ELF-1 (cell line): ENCODE measurements at places on chromosomes 5 and 9.
A peak's percentile ranks its signal among the peaks of the same experiment; 100 is the strongest.

DNA sequence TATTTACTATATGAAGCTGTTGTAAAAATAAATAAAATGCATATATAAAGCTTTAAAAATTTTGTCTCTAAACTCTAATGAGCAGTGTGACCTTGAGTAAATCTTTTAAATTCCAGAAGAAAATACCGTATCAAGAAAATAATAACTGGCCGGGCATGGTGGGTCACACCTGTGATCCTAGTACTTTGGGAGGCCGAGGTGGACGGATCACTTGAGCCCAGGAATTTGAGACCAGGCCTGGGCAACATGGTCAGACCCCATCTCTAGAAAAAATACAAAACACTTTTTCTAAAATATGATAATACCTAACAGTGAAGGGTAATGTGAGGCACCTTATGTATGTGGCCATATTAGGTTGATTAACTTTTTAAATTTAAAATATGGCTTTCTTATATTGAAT, 8.5 kb downstream of the CPEB4 start:
- DNase-seq: no peak

DNA sequence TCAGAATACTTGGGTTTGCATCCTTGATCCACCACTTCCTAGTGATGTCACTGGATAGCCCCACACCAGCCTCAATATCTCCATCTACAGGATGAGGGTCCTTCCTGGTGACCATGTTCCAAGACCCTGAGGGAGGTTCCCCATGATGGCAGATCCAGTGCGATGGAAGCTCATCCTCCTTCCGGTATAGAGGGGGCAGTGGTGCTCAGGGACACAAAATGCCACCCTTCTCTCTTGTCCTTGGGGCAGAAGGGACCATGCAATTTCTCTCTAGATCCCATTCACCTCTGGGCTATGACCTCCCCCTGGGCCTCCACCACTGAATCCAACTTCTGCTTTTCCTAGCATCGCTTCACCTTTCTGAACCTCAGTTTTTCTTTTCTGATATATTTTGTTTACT, 5.4 kb upstream of the SLC25A51 start:
- DNase-seq: no peak

GRCh38 chr5:145834917-145835847, at the start of gene PRELID2:
PRELID2 (minus strand) TSS chr5:145835342; CDS start chr5:145835251, 91 bp downstream.
- DNase-seq: peak; percentile 94

DNA sequence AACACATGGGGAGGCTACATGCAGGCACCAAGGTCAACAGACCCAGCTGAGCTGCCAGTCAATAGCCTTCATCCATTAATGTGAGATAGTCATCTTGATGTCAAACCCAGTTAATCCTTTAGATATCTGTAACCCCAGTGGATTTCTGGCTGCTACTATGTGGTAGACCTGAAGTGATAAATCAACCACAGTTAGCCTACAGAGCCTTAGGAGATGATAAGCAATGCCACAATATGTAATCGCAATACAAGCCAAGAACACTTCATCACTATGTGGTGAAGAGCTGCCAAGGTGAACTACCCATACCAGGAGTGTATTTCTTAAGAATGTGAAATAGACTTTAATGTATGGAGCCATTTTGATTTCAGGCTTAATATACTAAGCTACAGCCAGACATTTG, 1175.5 kb downstream of the DTWD2 start:
- no peak for DNase-seq

DNA sequence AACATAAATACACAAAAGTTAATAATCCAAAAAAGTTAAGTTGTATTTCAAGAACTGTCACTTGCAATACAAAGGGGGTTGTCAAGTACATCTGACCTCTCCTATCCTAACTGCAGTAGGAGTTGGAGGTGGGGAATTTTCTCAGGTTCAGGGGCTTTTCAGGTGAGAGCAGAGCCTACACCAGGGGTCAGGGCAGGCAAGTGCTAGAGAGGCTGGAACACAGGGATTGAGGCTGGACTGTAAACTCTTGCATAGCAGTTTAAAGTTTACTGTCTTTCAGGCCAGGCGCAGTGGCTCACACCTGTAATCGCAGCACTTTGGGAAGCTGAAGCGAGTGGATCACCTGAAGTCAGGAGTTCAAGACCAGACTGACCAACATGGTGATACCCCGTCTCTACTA, 25.4 kb upstream of the RASGRF2 start:
- DNase-seq: peak; percentile 50

- peak; percentile 27 for DNase-seq
Observed at GRCh38 chr5:132190161-132190817, 37.4 kb downstream of the P4HA2 start.

DNA sequence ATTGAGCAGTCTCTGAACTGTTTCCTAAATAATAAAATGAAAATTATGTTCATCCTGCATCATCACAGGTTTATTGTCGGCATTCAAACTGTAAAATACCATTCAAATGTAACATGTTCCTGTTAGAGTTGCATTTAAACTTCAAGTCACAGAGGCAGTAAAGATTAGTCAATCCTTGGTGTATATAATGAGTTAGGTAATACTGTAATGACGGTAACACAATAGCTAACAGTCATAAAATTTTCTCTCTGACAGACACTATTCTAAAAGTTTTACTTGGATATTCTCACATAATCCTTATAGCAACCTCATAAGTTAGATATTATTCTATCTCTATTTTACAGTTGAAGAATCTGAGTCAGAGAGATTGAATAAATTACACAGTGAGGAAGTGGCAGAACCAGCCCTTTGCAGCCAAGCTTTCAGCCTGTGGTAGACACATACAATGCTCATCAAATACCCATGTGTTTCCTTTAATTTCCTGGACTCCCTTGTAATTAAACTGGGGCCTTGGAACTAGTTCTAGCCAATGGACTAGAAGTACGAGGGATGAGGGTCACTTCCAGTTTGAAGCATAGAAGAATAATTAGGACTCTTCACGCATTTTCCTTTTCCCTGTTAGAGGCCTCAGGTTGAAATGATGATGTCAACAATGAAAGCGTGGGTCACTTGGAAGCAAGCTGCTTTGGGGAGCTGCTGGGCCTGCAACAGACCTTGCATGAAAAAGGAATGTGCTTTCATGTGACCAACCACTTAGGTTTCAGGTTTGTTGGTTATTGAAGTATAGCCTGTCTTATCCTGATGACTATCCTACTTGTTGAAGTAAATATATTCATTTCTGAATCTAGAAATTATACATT, 12.3 kb upstream of the CAST start:
- DNase-seq: no peak

- DNase-seq: no peak
Observed at GRCh38 chr5:75510417-75510835, 1.0 kb downstream of the CERT1 start.

DNA sequence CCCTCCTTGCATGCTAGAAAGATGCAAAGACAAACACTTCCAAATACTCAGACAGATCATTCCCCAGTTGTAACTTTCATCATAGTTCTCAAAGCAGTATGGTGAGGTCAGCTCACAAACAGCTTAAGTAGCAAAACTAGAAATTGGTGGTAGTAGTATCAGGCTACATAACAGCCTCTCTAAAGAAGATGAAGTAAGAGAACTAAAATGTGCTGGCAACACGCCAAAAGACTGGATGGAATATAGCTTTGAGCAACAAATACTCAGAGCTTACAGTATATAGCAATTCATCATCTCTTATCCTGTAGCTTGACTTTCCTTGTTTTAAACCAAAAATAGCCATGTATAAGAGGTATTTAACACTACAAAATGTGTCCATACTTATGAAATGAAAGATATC, 7.5 kb downstream of the PFDN1 start:
- DNase-seq: no peak

DNA sequence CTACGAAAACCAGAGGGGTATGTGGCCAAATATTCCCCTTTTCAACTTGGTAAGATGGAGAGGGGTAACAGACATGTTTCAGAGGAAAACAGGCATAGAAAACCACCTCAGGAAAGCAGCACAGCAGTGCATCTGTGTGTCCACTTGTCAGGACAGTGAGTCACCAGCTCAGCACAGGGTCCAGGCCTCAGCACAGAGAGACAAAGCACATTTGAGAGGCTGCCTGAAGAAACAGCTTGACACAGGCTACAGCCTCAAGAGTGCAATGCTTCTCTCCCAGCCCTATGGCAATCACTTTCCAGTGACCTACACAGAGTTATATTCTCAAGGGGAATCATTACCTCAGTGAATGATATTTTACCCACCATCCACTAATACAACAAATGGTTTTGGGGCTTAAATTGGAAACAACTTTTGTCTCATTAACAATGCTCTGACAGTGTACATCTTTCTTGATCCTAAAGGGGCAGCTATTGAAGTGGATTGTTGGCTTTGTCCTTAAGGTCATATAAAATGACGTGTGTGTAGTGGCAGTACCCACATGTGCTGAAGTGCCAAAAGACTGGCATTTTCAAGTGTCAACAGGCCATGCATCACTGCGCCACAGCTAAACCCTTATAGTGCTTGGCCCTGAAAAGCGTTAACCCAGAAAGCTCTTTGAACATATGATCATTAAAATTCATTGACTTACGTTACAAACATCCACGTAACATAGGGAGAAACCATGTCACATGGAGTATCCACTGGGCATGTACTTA, 46.4 kb downstream of the ERMP1 start:
- DNase-seq: no peak

DNA sequence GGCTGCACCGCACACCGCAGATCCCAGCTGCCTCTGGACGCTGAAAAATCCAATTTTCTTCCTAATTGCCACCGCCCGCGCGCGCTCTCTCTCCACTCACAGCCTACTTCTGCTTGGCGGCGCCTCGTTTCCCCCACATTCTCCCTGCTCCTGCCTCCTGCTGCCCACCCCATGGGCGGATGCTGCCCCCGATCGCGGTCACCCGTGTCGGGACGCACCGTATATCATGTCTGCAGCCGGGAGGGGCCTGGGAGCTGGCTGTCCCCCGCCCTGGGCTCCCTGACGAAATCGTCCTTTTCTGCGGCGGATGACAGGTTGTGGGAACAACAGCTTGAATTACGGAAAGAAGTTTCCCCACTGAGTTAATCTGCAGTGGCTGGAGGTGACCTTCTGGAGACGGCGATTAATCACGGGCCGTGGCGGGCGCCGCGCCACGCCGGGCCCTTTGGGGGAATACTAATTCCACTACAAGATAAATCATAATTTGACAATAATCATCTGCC, 36.3 kb upstream of the PSD2 start:
- no peak for DNase-seq

GRCh38 chr5:163867738-163868137, 362.3 kb downstream of the MAT2B start:
- DNase-seq: no peak

GRCh38 chr5:147307170-147307569, 72.3 kb downstream of the STK32A start:
- no peak for DNase-seq

GRCh38 chr5:175253597-175253996, 190.4 kb downstream of the DRD1 start:
- no peak for DNase-seq

GRCh38 chr5:66174338-66174737, 30.2 kb downstream of the SREK1 start:
- no peak for DNase-seq

DNA sequence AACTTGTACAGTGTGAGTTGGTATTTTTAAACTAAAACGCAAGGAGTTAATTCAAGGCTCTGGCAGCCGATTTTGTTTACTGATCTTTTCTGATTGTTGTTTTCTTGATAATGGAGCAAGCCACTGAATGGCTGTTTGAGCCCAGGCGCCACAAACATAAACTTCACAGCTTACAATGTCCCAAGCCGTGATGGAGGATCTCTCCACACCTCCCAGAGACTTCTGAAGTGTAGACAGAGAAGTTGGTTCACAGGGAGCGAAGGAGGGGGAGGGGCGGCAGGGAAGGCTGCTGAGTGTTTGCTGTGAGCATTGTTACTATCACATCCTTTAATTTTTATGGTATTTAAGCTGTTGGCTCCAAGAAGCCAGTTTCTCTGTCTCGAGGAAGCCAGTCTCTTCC, 14.7 kb downstream of the ISL1 start:
- peak; percentile 58 for DNase-seq

- DNase-seq: peak; percentile 27
Observed at GRCh38 chr9:89798547-89799120, 193.8 kb downstream of the GADD45G start.

DNA sequence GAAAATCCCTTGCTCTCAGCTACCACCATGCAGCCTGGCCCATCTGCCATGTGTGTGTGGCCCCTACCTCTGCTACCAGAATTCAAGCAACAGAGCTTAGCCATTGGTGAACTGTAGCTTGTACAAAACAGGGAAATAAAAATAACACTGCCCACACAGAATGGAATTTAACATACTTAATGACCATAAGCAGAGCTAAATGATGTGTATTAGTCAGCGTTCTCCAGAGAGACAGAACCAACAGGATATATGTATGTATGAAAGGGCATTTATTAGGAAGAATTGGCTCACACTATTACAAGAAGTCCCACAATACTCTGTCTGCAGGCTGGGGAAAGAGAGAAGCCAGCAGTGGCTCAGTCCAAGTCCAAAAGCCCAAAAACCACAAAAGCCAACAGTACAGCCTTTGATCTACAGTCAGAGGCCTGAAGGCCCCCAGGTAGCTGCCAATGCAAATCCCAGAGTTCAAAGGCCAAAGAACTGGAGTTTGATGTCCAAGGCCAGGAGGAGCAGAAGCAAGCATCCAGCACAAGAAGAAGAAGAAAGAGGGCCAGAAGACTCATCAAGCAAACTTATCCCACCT, 318.8 kb downstream of the DNAH5 start:
- no peak for DNase-seq

GRCh38 chr5:138573949-138574670, 1.1 kb downstream of the HSPA9 start:
- no peak for DNase-seq

DNA sequence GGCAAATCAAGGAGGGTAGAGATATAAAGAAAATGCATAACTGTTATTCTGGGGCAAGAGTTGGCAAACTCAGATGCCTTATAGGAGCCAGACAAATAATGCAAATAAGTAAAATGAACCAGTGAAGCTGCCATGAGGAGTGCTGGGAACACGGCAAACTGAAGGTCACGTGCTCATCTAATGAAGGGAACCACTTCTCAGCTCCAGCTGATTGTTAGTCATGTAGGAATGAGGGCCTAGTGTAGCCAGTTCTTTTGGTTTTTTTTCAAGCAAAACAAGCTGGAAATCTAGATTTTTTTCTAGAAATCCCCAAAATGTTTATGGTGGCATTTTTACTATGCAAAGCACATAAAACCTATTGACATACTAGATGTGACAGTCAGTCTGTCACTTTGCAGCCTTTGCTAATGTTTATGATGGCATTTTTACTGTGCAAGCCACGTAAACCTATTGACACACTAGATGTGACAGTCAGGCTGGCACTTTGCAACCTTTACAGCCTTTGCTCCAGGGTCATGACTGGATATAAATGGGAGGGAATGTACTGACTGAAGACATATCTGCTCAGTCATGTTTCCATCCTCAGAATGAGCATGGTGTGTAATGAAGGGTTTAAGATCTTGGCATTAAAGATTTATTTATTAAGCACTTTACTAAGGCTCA, 39.4 kb downstream of the RUSC2 start:
- no peak for DNase-seq
